ENCODE measurements at places on chromosomes 5 and 9.

- DNase-seq, result no peak
These were observed 141.1 kb upstream of the DAP start for GRCh38 chr5:10902145-10902544.

GRCh38 chr5:104569621-104570020, 1007.0 kb upstream of the NUDT12 start:
- no peak for DNase-seq

GRCh38 chr5:158953929-158954534, 145.7 kb downstream of the EBF1 start:
- DNase-seq, result no peak

GRCh38 chr9:133810556-133811195, 72.5 kb upstream of the SARDH start:
- no peak for DNase-seq

DNA sequence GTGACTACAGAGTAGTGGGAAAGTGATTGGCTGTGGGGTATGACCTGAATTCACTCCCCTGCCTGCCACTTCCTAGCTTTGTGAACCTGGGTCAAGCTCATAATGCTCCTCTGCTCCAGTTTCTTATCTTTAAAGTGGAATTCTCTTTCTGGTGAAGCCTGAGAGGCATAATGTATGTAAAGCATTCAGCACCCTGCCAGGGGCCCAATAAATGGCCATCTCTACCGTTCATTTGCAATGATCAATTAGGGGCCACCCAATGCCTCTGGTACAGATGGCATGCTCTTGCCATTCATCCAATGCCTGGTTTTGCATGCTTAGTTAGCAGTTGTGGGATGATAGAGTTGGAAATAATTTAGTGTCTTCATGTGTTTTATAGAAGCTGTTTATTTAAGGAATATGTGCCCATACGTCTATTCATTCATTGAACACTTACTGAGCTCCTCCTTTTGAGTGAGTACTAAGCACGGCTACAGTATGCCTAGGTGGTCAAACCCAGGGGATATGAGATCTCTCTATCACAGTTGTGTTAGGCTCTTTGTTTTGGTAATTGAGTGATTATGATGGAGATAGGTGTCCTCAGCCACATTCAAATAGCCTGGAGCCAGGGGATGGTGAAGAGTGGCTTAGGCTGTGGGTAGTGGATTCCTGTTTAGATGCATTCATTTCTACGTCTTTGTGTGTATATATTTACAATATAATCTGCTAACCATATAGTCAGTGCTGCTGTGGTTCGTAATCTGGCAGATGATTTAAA, 15.3 kb downstream of the ZNF462 start:
- peak; percentile 27 for DNase-seq

GRCh38 chr5:151758141-151758429, 346 bp downstream of the ATOX1 start:
- DNase-seq, result no peak

DNA sequence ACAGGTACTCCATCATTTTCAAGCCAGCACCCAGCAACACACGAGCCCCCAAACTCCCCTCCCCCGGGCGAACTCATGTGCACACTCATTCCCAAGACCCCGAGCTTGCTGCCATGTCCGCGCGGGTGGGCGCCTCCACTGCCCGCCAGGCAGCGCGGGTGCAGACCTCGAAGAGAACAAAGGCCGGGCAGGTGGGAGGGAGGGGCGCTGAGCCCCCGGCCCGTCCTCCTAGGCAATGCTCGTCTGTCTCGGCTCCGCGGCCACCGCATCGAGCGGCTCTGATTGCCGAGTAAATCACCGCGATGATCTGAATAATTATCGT, 47.1 kb upstream of the PSD2 start:
- DNase-seq, result no peak

DNA sequence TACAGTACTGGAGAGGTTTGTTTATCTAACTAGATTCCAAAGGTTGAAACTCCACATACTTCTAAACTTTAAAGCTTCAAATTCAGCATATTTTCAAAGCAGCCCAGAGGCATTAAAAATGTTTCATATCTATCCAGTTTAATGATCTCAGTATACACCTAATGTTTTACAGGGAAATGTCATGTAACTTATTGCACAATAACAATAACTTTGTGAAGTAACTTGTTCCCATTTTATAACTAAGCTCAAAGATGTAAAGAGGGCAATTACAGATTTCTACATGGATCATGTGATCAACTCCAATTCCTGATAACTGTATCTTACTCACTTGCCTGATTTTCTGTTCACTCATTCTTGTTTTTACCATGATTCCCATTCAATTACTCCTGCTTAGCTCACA, 610.0 kb downstream of the TAF11L14 start:
- no peak for DNase-seq

DNA sequence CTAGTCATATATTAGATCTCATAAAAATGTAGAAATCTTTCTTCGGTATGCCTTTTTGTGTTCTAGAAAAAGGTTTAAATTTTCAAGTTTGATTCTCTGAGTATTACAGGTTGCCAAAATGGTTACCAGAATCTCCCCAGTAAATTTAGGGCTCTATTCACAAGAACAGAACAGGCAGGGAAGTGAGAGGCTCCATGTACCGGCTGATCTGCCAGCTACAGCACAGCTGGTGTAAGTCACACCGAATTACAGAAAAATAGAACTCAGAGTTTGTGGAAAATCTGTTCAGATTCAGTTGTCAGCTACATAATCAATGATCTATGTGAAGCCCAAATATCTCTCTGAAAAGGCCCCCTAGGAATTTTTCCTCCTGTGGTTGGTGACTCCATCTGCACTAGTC, 10.5 kb downstream of the FAM81B start:
- DNase-seq, result no peak

DNA sequence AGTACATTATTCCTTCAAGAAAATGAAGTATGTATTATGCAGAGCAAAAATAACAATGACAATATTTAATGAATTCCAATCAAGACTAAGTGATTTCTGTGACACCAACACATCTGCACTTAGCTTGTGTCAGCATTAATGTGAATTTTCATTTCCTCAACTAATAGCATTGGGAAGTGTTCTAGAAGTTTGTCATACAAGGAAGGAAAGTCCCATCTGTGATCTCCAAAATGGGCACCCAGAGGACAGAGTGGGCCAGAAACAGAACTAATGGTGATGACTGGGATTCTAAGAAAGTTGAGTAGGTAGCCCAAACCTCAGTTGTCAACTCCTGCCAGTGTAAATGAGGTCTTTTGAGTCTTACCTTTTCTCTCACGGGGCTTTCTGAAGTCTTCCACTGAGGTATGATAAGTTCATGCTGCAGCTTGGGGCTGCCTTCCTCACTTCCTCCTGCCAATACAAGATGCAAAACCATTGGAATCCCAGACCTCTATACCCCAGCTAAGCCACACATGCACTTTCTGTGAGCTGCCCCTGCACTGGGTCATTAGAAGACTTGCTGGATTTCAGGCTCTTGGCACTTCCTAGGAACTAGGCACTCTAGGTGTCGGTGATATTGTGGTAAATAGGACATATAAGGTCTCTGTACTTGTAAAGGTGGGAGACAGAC, 4.9 kb downstream of the ADAM19 start:
- no peak for DNase-seq

- no peak for DNase-seq
These were observed at the start of gene PCDHA5 for GRCh38 chr5:140821375-140822280. TSS of gene PCDHA5 (plus strand) at chr5:140821613.

- DNase-seq, result no peak
These were observed 592.0 kb downstream of the CHSY3 start for GRCh38 chr5:130496215-130496614.

DNA sequence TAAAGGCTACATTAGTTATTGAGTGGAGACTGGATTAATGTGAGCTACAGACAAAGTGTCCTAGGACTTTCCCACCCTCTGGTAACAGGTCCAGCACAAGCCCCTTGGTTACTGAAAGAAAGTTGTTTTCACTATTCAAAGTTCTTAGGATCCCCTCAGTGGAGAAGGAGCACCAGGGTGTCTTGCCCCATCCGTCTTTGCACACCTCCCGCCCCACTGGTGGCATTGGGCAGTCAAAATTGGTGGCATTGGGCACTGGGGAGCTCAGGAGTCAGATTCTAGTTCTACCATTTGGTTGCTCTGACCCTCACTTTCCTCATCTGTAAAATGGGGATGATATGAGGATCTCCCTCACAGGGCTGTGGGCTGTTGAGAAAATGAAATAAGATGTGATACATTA, 2.4 kb upstream of the ANGPTL2 start:
- DNase-seq, result no peak

DNA sequence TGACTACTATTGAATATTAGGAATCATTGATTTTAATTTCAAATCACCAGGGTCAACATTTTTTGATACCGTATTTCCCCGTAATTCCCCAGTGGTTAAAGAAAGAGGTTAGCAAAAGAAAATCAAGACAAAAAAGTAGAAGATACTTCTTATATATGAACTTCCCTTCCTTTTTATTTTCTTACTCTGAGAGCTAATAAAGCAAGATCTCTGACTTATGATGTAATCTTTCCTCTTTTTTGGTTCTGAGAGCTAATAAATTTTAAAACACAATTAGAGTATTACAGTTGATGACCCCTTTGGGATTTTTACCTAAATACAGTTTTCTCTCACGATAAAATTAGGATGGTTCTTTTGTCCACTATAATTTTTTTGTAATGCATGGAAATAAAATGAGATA, 9.2 kb upstream of the FYB1 start:
- no peak for DNase-seq

DNA sequence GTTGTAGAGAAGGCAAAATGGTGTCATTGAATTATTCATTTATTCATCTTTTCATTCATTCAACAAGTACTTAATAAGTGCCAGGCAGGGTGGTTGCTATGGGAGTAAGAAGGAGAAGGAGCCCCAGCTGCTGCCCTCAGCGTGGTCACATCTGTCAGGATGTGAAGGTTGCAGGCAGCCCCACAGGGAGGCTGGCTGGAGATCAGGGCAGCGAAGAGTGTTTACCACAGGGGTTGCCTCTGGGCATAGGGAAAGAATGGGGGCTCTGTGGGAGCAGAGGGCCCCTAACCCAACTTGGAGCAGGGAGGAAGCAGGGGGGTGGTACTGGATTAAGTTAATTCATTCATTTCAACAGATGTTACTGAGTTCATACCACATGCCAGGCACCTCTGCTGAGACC, 6.0 kb downstream of the PCDH12 start:
- no peak for DNase-seq

GRCh38 chr9:130555968-130556367, 23.4 kb upstream of the FUBP3 start:
- DNase-seq, result no peak

DNA sequence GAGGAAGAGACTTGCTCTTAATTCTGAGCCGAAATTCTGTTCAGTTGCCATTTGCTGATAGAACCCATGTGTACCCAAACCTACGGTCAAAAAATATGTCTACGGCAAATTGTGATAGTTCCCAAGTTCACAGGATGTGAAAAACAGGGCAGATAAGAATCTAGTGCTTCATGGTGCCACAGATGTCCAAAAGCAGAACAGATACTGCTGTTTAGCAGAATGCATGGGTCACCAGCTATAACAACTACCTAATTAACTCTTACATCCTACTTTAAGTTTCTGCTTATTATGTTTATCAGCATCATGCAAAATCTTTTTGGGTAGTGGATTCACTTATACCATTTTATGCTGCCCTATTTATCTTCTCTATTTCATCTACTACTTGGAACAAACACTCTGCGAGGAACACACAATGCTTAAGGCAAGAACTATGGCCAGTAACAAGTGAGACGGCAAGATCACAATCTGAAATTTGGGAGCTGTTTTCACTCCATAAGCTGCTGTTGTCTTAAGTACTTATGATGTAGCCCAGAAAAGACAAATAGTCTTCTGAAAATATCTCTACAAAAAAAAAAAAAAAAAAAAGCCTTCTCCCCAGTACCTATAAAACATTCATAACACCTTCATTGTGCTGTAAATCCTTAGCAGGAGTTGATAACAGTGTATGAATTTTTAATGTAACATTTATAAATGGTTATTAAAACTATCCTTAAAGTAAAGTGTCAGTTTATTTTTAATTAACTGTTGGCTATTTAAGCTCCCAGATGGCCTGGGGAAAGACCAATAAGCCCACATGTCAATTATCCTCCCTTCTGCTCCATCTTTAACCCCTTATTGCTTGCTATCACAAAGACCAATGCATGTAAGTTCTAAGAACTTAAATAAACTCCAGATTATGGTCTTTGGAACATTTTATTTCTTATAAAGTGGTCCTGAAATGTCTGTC, 232.3 kb downstream of the TLR4 start:
- peak; percentile 22 for DNase-seq

DNA sequence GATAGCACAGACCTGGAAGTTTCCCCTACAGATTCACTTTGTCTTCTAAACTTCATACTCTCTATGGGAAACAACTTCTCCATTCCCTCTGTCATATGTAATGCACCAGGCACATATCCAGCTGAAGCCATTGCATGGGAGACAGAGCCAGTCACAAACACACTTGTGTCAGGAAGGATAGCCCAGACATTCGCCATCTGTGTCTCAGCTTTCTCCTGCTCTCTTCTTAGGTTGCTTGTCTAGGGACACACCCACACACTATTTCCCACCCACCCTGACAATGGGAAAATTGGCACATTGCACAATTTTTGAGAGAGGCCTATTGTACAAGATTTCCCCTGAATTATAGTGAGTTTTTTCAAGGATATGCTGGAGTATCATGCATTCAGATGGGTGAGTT, 158.4 kb upstream of the MPDZ start:
- DNase-seq, result no peak

DNA sequence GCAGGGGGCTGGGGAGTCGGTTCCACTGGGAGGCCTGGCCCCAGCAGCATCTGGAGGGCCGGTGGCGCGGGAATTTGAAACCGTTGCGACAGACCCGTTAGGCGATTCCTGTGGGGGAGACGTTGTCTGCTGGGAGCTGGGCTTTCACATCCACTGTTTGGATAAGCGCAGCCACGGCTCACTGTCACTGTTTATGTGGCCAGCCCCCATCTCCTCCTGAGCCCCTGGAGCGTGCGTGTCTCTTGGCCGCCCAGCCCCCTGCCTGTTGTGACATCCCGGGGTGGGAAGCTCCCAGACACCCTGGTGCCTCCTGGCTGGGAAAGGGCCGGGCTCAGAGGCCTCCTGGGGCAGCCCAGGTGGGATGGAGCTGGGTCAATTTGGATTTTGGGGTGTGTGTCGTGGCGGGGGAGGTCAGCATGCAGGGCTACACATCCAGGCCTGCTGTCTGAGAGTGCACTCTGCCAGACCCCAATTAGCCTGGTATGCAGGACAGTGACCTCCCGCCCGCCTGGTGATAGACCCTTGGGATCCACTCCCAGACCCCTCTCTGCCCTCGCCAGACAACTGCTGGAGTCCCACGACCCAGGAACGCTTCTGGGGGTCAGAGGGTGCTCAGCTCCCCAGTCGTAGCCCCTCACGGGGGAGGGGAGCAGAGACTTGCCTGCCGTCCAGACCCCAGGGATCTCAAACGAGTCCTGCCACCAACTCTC, 62.0 kb upstream of the RNU6ATAC start:
- no peak for DNase-seq
